Naive thymus-derived CD4-positive, alpha-beta T cell (primary cell): ENCODE measurements at places on chromosomes 1 and 21. TPM values are rescaled to one million over a fixed set of nuclear protein-coding genes. Genes with fewer than 3 reads are reported as not detected.

DNA sequence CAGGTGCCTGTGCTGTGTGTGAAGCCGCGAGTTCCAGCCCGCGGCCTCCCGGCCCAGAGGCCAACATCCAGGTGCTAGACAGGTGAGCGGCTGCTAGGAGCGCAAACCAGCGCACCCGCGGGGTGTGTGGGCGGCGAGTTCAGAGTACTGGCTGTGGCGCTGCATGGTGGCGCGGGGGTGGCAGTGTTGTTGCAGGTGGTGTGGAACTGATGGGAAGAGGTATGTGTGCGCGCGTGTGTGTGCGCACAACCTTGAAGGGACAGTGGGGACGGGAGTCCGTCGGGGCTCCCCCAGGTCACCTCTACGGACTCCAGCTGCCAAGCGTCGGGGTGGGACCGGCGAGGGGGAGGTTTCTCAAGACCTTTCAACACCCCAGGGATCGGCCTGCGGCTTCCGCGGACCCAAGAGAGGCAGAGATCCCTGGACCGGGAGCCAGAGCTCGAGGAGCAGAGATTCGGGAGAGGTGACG lies 433 bp upstream of the DMBX1 start:
- H3K4me1 ChIP-seq: no peaks in the 10 kb centered on the region
- H3K27me3 ChIP-seq: peaks cover 15% of the 10 kb centered on the region
- no peak overlapping the region for H3K4me3 ChIP-seq
- DNase-seq: no peak

DNA sequence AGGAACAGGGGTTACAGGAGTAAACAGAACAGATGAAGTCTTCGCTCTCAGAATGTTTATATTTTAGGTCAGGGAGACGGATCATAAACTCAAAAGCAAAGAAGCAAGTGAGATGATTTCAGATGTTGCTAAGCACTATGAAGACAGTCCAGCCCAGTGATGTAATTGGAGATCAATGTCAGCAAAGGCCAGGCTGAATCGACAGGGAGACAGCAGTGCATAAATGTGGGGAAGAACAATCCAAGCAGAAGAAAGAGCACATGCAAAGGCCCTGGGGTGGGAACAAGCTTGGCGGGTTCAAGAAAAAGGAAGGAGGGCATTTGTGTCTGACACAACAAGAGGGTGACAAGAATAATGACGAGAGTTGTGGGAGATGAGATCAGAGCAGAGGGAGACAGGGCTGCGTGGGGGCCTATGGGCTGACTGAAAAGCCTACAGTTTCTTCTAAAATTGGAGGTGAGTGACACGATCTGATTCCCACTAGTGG lies 47.0 kb downstream of the TAS1R2 start:
- no peaks in the 10 kb centered on the region for H3K4me1 ChIP-seq
- H3K27me3 ChIP-seq: no peaks in the 10 kb centered on the region
- no peak overlapping the region for H3K4me3 ChIP-seq
- no peak for DNase-seq
- H3K27ac ChIP-seq: no peak overlapping the region

The FOXD3 gene
- not detected for total RNA-seq

GRCh38 chr1:210652329-210652954 lies 323.7 kb downstream of the HHAT start:
- H3K27ac ChIP-seq: no peak overlapping the region
- H3K27me3 ChIP-seq: no peaks in the 10 kb centered on the region
- H3K36me3 ChIP-seq: no peaks in the 10 kb centered on the region
- no peak overlapping the region for H3K4me3 ChIP-seq
- no peak for DNase-seq
- H3K4me1 ChIP-seq: no peaks in the 10 kb centered on the region
